ENCODE measurements at places on chromosomes 1 and 21. TPM values are rescaled to one million over a fixed set of nuclear protein-coding genes. Genes with fewer than 3 reads are reported as not detected.

DNA sequence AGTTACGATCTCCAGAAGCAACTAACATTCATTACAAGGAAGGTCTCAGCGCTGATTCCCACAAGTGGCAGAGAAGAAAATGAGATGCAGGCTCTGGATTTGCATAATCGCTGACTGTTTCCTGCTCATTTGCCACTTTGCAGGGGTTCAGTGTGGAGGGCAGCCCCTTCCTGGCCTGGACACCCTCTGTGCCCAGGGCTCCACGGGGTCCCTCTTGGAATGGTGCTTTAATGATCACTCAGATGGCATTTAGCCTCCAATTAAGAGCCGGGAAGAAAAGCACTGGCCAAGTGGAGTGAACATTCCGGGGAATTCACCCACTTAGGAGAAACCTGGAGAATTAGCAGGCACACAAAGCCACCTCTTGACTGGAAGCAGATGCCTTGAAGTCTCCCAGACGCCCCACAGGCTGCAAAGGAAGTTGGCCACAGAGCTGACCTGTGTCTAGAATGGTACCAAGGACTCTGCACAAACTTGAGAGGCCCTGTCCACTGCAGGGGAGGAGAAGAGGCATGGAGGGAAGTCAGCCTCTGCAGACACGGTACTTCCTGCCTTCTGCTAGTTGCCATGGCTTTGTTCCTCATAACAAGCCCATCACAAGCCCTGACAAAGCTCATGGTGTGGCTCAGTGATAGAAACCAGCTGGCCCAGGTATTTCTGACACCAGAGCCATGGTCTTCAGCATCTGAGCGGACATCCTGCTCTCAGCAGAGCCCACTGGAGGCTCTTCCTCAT lies 157.2 kb downstream of the KAZN start:
- DNase-seq = no peak

GRCh38 chr21:44517175-44517899 lies 22.7 kb downstream of the KRTAP10-1 start:
- DNase-seq = no peak

DNA sequence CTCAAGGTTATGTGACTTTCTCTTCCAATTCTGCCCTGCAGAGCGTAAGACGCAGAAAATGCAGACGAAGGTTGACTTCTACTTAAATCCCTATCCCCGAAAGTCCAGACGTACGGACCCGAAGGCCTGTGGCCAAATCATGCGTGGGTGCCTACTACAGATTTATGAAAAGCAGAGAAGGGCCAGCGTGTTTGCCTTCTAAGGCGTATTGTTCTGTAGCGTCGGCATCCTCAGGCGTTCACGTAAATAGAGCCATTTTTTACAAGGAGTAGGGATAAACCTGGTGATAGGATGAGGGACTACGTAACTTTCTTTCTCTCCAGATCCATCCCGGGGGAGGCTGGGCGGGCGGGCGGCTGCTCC lies 222 bp upstream of the GIPC2 start:
- no peak for DNase-seq

- DNase-seq = peak; percentile 35
Measured at GRCh38 chr1:110424699-110425611, 17.5 kb upstream of the LAMTOR5 start.

Gene KIRREL1
- total RNA-seq = 101 TPM

Gene FAM167B
- total RNA-seq = not detected

- no peak for DNase-seq
Measured at GRCh38 chr1:3000214-3000613, 21.1 kb upstream of the ACTRT2 start.

- DNase-seq = no peak
Measured at GRCh38 chr1:199010492-199010891, 371.7 kb downstream of the PTPRC start.

Gene SLC44A3
- 0.83 TPM for total RNA-seq

DNA sequence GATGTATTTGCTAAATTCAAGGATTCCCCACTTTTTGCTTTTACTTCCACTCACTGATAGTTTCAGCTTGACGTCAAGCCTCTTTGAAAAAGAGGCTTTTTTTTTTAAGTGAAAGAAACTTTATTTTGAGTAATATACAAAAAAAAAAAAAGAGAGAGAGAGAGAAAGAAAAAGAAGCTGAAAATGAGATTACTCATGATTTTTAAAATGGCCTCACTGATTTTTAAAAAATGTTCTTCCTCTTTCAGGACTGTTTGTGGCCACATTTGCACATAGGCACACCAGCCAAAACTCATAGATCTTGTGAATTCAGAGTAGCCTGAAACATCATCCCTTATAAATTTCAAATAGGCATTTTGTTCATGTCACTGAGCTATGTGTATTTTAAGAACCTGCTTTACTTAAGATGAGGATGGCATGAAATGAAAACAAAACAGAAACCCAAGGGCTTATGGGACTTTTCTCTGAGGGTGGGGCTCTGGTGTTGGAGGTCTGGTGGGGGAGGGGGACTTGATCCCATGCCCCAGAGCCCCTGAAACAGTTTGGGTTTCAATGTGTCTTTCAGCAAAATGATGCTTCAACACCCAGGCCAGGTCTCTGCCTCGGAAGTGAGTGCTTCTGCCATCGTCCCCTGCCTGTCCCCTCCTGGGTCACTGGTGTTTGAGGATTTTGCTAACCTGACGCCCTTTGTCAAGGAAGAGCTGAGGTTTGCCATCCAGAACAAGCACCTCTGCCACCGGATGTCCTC lies 6.1 kb downstream of the ATF3 start:
- DNase-seq = no peak

DNA sequence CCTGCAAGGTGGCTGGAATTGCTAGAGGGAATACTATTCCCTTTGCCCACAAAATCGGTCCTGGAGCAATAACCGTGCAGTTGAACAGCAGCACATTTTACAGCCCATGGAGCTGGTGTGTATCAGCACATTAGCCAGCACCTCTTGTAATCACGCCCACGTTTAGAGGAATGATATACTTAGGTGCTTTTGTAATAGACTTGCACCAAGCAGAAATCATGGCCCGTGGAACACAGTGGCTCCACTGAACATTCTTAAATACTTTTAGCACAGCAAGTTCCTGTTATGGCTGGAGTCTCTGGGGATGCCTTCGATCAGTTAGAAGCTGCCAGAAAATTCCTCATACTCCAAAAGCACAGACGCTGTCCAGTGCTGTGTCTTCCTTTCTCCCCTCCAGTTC lies 218.1 kb upstream of the FAM78B start:
- peak; percentile 15 for DNase-seq

Gene PLXNA2
- 69.7 TPM for total RNA-seq

Gene IGFN1
- total RNA-seq = 0.05 TPM

- no peak for DNase-seq
Measured at GRCh38 chr1:99691175-99691574, 45.3 kb downstream of the PALMD start.

GRCh38 chr1:151994956-151995355 lies 1.3 kb upstream of the S100A10 start:
- DNase-seq = peak; percentile 100

DNA sequence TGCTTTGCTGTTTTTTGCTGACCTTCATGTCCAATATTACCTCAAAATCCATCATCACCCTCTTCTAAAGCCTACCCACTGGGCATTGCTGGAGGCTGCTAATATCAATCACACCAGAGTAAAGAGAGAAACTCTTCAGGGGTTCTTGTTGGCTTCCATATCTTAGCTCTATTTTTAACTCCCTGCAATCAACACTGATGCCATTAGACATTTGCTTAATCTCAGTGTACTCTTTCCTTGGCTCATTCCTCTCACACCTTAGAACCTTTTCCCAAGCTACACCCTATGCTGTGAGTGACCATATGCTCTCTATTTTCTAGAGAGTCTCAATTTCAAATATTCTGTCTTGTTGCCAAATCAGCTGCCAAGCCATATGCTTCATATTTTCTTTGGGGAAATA lies 40.6 kb upstream of the RABGAP1L start:
- DNase-seq = no peak

DNA sequence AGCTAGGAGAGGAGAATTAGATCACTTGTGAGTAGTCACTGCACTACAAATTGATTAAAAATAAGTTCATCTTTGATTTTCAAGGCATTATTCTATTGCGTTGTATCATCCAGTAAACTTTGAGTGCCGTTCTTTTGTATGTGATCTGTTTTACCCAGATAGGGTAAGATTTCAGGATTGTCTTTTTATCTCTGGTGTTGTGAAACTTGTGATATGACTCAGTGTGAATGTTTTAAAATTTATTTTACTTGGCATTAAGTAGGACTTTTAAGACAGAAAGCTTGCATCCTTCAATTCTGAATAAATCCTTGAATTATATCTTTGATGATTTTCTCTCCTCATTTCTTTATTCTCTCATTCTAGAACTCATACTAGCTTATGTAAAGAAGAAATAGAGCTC lies 93.3 kb upstream of the ADAMTS5 start:
- peak; percentile 38 for DNase-seq

- peak; percentile 70 for DNase-seq
Measured at GRCh38 chr1:54976747-54977146, 3.7 kb upstream of the TMEM61 start.

Gene GTF2B
- 18.8 TPM for total RNA-seq

Measured in MCF 10A (cell line).